ENCODE measurements at places on chromosomes 4 and X.

GRCh38 chr4:174592256-174592984, 70.1 kb upstream of the HPGD start:
- no peak for DNase-seq

DNA sequence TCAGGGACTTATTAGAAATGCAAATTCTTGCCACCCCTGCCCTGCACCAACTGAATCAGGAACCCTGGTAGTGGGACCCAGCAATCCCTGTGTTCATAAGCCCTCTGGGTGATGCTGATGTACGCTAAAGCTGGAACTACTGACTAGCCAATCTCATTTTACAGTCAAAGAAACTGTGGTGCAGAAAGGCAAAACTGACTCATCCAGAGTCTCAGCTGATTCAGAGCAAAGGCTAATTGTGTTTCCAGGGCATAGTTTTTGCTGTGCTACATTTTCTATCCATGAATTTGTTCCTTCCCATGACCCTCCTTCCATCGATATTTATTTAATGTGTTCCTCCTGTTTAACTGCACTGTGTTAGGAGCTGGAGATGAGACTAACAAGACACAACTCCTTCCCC, 207.5 kb downstream of the REPS2 start:
- no peak for DNase-seq

DNA sequence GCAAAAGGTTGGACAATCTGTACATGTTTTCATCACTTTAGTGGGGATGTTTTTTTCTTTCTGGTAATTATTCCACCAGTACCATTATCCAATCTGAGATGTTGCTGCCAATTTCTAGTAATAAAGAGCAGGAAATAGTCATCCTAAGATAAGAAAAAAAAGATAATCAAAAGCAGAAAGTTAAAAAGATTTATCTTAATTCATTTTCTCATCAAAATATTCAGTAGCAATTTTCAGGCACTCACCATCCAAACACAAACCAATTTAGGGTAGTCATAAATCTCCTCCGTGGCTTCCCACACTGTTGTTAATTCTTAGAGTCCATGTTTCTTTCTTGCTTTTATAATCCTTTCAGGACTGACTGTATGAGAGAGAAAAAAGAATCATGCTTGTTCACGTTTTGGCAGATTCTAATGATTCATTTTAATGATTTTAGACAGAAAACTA, 263.7 kb upstream of the UGT8 start:
- DNase-seq: no peak

GRCh38 chrX:16039363-16039762, 84.0 kb upstream of the GRPR start:
- no peak for DNase-seq

GRCh38 chr4:141124224-141124623, 9.0 kb downstream of the RNF150 start:
- no peak for DNase-seq

Measured in CD4-positive, alpha-beta T cell treated with Interleukin-12 subunit alpha and Interleukin-12 subunit beta, for 1 hour (primary cell).